C1 segment of cervical spinal cord (tissue), 14 donors: ENCODE measurements at places on chromosomes 1 and 21.

DNA sequence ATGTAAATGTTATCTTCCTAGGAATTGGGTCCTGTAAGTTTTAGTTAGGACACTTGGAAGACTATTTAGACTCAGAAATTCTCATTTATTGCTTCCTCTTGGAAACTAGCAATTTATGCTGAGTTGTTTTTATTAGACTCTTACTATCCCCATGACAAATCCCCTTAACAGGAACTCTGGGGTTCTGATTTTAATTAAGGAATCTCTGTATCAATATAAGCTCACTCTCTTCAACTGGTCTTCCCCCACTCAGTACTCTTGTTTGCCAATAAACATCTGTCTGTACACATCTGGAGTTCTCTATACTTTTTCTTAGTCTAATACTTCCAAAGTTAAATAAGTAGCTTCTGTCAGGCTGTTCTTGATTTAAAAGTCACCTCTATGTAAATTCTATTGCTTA, 64.1 kb upstream of the TBX15 start:
- no peak for DNase-seq

- DNase-seq: no peak
Observed at GRCh38 chr21:29430030-29430429, 131.3 kb downstream of the BACH1 start.

DNA sequence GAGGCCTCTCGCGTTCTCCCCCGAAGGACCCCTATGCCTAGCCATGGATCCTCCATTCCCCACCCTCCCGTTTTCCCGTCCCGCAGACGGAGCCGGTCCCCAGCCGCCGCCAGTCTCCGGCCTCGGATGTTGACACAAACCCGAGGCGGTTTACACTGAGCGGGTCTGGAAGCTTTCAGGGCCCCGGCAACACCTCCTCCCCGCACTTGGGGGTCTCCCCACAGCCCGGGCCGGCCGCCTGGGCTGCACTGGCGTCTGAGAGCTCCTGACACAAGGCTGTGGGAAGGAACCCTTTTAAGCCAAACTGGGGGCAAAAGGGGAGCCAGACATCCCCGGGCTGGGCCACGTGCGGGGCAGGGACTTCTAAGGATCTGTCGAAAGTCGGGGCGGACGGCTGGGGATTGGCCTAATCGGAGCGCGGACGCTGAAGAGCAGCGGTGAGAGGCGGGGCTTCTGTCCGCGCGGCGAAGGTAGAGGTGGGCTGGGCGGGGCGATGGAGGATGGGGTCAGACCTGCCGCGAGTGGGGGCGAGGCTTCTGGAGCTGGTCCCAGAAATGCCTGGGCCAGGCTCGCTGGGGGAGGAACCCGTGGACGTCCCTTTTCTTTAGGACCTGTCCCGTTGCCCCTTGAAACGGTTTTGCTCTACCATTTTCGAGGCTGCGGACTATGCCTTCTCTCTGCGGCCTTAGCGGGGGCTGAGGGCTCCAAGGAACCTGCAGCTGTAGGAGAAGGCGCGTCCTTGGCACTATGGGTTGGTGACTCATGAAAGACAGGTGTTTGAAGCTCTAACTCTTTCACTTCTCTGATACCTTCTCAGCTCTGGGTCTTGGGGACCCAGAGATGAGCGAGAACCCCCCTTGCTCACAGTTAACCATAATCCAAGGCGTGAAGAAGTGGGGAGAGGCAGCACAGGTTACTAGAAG, 1.2 kb upstream of the HPCAL4 start:
- DNase-seq: no peak

DNA sequence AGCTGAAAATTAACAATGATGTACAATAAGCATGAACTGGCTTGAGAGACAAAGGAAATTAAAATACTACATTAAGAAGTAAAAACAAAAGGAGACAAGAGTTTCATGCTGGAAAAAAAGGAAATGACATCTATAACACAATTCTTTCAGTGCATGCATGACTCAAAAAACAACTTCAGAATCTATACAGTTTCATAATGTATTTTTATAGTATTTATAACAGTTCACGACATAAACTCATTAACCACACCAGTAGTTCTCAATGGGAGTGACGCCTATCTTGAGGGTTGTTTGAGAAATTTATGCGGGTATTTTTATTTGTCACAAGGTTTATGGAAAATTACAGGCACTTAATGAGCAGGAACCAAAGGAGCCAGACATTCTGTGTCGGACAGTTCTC, 168.5 kb downstream of the SMYD3 start:
- DNase-seq: no peak

- DNase-seq: no peak
Observed at GRCh38 chr1:22794647-22795365, 84.2 kb downstream of the EPHB2 start.

DNA sequence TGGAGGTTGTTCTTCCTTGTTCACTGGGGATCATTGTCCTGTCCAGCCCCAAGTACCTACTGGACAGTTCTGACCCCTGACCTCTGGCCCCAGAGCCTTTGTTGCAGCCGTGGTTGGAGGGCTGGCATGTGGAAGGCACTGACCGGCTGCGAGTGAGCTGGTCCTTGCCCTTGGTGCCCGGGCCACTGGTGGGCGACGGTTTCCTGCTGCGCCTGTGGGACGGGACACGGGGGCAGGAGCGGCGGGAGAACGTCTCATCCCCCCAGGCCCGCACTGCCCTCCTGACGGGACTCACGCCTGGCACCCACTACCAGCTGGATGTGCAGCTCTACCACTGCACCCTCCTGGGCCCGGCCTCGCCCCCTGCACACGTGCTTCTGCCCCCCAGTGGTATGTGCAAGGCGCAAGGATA, 11.4 kb downstream of the TIE1 start:
- DNase-seq: no peak

GRCh38 chr1:77541162-77541545, 141.3 kb downstream of the ZZZ3 start:
- DNase-seq: no peak
